ENCODE measurements at places on chromosomes 3 and 15.

DNA sequence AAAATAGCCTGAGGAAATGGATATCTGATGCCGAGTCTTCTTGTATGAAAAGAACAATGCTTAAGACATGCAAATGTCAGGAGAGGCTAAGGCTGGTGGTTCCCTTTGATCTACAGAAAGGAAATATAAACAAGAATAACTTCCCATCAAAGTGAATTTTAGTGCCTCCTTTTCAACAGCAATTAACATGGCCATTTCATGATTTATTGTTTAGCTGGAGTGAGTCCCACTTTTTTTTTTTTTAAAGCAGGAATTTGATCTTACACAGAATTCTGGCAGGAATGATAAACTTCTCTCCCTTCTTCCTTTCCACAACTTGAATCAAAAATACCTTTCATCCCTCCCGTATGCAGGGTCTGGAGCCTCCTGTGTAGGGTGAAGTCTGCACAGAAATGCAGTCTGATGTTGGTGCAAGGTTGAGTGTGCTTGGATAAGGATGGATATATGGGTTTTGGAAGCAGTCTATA, 287.0 kb downstream of the MEX3B start:
- no peak for DNase-seq

- no peak for DNase-seq
Observed at GRCh38 chr3:99315896-99316295, 322.5 kb upstream of the COL8A1 start.

- DNase-seq = no peak
Observed at GRCh38 chr3:32660634-32661033, 24.4 kb upstream of the CNOT10 start.

DNA sequence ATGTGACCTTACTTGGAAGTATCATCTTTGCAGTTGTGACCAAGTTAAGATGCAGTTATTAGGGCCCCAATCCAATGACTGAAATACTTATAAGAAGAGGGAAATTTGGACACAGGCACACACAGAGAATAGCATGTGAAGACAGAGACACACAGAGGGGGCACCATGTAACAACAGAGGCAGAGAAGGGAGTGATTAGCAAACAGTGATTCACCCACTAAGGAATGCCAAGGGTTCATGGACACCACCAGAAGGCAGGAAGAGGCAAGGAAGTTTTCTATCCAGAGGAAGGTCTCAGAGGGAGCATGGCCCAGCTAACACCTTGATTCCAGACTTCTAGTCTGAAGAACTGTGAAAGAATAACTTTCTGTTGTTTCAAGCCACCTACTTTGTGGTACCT, 25.0 kb downstream of the SIDT1 start:
- DNase-seq = no peak

DNA sequence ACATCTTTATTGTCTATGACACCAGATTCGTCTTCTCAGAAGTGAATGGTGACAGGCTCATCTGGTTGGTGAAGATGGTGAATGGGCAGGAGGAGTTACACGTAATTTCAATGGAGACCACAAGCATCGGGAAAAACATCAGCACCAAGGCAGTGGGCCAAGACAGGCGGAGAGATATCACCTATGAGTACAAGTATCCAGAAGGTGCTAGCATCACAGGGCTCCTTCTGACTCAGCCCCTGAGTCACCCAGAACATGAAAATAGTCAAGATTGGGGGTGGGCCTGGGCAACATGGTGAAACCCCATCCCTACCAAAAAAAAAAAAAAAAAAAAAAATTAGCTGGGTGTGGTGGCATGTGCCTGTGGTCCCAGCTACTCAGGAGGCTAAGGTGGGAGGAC, 32.6 kb downstream of the TGM4 start:
- DNase-seq = peak; percentile 44

GRCh38 chr3:98731720-98732285, 31.3 kb upstream of the ST3GAL6 start:
- no peak for DNase-seq

GRCh38 chr3:22569570-22569969, 633.6 kb upstream of the UBE2E2 start:
- DNase-seq = no peak

DNA sequence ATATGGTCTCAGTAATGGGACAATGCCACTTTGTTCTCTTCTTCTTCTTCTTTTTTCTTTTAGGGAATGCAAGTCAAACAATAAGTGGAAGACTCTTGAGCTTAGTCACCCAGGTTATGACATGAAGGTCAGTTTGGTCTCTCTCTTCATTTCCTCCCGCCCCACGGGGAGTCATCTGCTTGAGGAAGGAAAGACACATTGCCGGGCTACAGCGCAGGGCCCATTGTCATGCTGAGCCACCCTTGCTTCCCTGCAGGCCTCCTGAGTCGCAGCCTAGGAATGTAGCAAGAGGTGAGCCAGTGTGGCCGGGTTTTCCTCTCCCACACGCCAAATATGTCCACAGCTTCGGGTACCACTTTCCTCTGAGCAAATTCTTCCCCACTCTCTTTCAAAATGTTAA, 47.6 kb downstream of the RAP2B start:
- DNase-seq = peak; percentile 11

- no peak for DNase-seq
Observed at GRCh38 chr3:74041068-74041675, 416.4 kb upstream of the PDZRN3 start.

DNA sequence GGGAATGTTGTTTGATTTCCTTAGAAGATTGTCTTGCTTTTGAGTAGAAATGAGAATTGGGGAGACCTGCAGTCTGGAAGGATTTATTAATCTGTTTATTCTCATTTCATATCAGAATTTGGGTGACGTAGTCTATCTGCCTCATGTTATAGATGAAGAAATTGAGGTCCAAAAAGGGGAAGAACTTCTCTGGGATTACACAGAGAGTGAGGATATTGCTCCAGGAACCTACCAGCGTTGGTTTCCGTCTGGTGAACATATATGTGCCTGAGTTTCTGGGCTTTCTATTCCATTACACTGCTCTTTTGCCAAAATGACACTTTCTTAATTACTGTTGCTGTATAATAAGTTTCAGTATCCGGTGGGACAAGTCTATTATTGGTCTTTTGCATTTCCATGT, 51.8 kb downstream of the CTDSPL start:
- DNase-seq = no peak

DNA sequence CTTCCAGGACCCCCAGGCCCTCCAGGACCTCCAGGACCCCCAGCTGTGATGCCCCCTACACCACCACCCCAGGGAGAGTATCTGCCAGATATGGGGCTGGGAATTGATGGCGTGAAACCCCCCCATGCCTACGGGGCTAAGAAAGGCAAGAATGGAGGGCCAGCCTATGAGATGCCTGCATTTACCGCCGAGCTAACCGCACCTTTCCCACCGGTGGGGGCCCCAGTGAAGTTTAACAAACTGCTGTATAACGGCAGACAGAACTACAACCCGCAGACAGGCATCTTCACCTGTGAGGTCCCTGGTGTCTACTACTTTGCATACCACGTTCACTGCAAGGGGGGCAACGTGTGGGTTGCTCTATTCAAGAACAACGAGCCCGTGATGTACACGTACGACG, 22.1 kb upstream of the CMSS1 start:
- DNase-seq = no peak

DNA sequence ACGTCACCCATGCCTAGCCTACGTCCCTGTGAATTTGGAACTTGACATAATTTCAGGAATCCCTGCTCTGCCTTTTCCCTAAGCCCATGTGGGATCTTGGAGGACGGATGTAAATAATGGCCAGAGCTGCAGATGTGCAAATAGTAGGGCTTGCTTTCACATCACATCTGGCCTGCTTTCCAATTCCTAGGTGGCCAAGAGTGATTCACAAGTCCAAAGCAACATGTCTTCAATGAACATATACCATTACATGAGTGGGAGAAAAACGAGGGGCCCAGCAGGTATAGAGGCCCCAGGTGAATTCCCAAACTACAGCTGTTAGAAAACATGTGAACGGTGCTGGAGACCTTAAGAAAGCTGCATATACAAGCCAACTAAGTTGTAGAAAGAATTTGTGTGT, 214.6 kb downstream of the MAGI1 start:
- no peak for DNase-seq

DNA sequence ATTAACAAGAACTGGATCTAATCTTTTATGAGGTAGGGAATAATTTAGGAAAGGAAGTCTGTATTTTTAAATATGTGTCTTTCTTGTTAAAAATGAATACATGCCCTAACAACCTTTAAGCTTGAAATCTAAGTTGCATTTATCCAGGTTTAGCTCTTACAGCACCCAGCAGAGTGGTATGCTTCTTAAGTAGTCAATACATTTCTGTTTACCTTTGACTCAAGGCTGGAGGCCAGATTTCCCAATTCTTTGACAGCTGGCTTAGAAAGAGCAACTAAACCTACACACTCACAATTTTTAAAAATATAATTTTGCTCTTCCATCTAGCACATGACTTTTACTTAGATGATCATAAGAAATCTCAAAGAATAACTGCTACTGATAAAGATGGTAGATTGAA, 148.9 kb downstream of the DPH6 start:
- DNase-seq = no peak

- no peak for DNase-seq
Observed at GRCh38 chr3:105860641-105861040, 8.2 kb downstream of the CBLB start.

- no peak for DNase-seq
Observed at GRCh38 chr15:71010472-71010871, 104.8 kb upstream of the THSD4 start.

- DNase-seq = no peak
Observed at GRCh38 chr3:3429841-3430240, 250.3 kb upstream of the CRBN start.

DNA sequence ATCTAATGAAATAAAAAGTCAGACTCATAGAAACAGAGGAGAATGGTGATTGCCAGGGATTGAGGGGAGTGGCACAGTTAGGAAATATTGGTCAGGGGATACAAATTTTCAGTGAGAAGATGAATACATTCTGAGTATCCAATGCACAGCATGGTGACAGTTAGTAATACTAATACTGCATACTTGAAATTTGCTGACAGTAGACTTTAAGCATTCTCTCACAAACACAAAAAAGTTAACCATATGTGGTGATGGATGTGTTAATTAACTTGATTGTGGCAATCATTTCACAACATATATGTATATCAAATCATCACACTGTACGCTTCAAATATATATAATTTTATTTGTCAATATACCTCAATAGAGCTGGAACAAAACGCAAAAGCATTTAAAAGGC, 9.2 kb upstream of the COL6A6 start:
- no peak for DNase-seq

DNA sequence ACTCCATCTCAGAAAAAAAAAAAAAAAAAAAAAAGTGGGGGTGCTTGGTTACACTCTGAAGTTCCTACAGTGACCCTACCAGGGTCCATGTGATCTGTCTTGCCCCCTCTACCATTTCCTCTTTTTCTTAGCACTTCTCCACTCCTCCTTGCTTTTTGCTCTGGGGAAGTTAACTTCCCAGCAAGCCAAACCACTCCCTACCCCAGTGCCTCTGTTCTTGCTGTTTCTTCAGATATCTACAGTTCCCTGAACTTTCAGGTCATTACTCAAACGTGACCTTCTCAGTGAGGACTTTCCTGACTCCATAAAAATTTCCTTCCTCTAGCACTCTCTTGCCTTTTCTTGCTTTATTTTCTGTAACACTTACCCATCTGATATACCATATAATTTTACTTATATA, 61.1 kb upstream of the GCNT3 start:
- no peak for DNase-seq

DNA sequence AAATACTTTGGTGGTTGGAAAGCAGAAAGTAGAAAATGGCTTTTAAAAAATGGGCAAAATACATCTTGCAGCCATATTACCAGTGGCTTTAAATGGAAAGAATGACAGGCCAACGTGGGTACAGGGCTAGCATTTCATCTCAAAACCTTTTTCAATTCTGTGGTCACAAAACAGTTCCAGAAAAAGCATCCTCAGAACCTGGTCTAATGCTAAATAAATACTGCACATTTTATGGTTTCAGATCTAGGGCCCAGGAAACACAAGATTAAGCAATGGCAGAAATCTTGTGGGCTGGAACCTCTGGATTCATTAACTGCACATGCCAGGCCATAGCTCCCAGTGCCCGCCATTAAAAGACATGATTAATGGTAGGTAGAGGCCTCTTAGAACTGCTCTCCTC, 470.2 kb upstream of the RASGRP1 start:
- no peak for DNase-seq

- no peak for DNase-seq
Observed at GRCh38 chr15:42858540-42858939, 62.0 kb downstream of the TTBK2 start.

GRCh38 chr3:147620906-147621305, 211.7 kb downstream of the ZIC1 start:
- no peak for DNase-seq

- DNase-seq = no peak
Observed at GRCh38 chr15:50189633-50190032, 7.6 kb downstream of the SLC27A2 start.

DNA sequence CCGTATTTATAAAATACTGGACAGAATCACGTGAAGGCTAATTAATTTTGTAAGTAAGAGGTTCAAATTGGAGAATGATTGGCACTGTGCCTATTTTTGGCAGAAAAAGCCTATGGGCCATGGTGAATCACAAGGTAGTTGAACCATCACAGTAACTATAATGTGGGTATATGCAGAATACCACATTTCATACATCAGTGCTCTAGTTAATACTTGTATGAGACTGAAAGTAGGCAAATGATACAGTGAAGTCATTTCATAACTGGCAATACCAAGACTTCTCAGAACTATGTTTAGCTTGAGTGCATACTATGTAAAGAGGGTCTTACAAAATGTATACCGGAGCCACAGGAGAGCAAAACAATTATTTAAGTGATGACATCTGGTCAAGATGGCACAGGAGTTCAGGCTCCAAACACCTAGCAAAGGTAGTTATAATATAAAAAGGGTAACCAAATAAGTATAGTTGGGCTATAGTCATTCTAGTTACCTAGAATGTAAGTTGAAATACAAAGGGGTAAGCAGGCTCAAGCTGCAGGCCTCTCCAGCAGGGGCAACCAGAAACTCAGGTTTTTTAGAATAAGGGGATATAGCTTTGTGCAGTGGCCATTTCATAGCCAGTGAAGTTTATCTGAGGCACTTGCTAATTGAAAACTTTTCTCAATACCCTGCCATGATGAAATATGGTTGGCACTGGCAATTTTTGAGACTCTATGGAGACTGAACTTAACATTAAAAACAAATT, 19.1 kb downstream of the GPR160 start:
- peak; percentile 23 for DNase-seq

- no peak for DNase-seq
Observed at GRCh38 chr15:89783111-89783860, 7.2 kb downstream of the MESP2 start.

- DNase-seq = no peak
Observed at GRCh38 chr3:178847190-178847589, 224.4 kb downstream of the ZMAT3 start.

GRCh38 chr3:15498431-15499214, 22.9 kb downstream of the COLQ start:
- no peak for DNase-seq

GRCh38 chr3:23834082-23834870, 28.5 kb downstream of the UBE2E1 start:
- no peak for DNase-seq

DNA sequence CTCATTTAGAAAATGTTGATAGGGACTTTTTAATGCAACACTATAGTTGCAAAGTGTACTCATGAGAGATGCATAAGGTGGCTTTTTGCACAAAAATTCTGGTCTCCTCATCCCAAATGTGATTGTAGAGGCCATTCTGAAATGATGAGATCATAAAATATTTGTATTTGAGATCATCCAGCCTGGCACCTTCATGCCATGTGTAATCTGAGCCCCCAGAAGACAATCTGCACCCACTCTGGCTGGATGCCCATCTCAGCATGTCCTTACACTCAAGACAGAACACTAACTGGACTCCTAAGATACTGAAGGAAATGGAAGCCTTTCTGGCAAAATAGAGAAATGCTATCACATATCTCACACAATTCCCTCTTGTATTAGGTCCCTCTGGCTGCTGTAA, 49.2 kb downstream of the SLC7A14 start:
- no peak for DNase-seq

Measured in activated CD4-positive, alpha-beta memory T cell treated with anti-CD3 and anti-CD28 coated beads for 36 hours (primary cell).